ENCODE measurements at places on chromosomes 6 and 20.

DNA sequence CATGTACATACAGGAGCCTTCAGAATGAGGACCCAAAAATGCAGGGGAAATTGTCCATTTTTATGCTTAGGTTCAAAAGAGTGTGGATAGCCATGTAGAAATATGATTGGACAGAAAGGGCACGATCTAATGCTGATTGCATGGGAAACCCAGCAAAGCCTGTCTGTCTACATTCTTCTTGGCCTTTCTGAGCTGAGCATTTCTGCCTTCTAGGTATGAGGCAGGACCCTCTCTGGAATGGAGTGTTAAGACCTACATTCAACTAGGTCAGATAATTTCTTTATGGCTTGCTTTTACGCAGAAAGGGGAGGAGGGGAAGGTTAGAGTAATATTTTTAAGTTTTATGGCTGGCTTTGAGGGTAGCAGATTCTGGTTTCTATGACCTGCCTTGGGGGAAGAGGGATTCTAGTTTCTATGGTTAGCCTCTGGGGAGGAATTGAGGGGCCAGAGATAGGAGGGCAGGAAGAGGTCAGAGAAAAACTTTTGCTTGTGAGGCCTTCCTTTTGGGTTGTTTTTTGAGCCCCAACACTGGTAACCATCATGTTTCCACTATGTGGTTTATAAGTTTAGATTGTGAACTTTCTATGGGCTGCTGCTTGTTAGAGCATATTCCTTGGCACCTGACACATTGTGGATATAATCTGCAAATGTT, 63.5 kb downstream of the LYRM2 start:
- no peak for DNase-seq

GRCh38 chr6:158839796-158840195, 20.6 kb upstream of the EZR start:
- no peak for DNase-seq

DNA sequence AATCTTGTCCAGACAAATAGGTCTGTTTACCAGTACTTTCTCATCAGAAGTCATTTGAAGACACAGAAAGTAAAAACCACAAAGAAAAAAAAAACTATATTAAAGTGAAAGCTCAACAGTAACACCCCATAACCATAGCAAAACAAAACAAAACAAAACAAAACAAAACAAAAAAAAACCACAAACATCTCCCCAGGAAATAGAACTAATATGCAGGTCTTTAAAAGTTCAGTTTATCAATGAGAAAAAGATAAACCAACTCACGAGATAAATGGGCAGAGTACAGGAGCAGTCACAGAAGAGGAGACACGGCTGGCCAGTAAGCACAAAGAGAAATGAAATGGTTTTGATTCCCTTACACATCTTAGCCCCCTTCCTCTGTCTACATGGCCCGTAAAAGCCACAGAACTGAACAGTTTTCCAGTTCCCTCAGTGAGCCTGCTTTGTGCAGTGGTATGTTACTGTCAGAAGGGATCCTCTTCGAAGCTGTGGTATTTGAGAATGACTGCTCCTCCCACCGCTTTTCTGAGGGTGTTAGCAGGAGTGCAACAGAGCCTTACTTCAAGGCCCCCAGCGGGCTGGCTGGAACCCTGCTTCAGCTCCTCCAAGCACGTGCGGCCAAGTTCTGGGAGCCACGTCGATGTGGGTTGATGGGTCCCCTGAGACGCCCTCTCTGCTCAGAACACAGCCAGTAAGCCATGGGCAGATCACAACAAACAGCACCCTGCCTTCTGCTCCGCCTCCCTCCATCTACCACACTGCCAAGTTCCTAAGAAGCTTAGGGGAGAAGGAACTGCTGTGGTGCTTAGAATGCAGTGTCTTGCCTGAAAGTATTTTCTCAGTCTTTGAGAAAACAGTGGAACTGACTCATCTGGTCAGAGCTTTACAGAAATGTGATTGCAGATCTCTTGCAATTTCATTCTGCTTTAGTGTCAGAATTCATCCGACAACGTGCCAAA, 14.0 kb downstream of the UST start:
- DNase-seq = peak; percentile 41

- no peak for DNase-seq
Observed at GRCh38 chr6:12103158-12103557, 91.0 kb downstream of the HIVEP1 start.

Measured in activated naive CD4-positive, alpha-beta T cell treated with anti-CD3 and anti-CD28 coated beads for 36 hours (primary cell).